ENCODE measurements at places on chromosomes 1 and 21.

DNA sequence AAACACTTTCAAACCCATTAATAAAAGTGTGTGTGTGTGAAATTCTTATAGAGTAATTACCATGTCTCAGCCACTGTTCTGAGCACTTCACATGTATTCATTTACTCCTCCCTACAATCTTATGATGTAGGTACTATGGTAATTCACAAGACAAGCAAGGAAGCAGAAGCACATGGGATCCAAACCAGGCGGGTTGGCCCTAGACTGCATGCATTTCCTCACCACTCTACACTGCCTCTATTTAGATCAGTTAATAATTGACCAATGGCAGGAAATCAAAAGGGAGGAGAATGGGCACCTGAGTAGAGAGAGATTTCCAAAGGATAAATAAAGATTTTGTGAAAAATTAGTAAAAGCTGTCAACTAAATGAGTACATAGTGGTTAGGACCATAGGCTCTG lies 15.7 kb downstream of the MAP3K21 start:
- DNase-seq, result no peak

- DNase-seq, result no peak
These were observed 82.6 kb downstream of the EVA1C start for GRCh38 chr21:32494934-32495709.

DNA sequence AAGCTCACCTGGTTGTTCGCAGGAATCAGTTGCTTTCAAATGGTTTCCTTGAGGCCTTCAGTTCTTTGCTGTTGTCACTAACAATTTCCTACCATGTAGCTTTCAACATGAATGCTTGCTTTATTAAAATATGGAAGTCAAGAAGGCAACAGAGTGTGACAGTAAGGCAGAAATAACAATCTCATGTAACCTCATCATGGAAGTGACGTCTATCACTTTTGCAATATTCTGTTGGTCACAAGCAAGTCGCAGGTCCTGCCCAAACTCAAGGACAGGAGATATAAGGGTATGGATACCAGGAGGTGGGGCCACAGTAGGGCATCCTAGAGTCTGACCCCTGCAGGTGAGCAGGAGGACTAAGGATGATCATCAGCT lies 296.8 kb upstream of the ZP4 start:
- DNase-seq, result no peak

DNA sequence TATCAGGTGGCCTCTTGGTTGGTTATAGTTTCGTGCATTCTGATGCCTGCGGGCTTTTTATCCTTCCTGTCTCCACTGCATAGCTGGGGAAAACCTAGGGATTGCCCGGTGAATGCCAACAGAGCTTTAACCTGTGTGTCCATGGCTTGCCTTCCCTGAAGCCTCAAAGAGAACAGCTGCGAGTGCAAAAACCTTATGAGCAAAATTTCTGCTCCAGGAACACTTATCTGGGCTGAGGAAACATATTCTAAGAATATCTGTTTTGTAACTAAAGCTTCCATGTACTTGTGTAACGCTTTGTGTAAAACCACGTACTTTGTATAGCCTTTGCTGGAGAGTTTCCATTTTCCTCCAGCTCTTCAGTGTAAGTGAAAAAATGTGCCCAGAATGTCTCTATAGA lies 7.2 kb downstream of the CNST start:
- no peak for DNase-seq

DNA sequence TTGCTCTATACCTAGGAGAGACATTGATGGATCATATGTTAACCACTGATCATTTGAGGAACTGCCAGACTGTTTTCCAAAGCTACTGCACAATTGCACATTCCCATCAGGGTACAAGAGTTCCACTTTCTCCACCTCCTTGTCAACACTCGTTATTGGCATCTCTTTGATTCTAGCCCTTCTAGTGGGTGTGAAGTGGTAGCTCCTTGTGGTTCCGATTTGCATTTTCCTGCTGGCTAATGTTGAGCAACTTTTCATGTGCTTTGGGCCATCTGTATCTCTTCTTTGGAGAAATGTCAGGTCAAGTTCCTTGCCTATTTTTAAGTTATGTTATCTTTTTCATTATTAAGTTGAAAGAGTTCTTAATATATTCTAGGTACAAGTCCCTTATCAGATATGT lies 90.1 kb downstream of the DMRTB1 start:
- DNase-seq, result no peak

DNA sequence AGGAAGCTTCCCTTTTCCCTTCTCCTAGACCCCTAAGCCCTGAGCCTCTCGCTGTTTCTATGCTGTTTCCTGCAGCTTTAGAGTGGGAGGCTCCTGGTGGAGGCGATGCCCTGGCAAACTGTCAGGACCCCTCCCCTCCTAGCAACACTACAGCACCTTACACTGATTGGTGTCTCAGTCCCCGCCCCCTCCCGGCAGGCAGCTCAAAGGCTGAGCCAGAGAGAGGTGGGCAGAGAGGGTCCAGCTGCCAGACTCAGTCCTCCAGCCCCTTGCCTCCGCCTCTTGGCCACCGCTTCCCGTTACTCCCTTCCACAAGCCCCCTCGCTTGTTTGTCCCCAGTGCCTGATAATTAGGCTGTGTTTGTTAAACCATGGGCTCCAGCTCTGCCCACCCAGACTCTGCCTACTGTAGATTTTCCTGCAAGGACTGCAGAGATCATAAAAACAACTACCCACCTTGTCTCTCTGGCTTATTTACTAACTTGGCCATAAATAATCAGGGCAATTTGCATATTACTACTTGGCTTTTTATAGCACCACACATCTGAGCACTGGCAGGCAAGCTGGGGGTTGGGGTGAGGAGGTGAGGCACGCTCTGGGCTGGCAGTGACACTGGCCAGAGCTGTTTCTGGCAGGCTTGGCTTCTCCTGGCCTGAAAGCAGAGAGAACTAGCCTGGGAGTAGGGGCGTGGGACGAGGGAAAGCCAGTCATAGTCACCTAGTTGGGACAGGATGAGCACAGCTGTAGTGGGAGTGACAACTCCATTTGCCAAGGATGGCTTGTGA lies 107.5 kb downstream of the CSMD2 start:
- DNase-seq, result no peak

GRCh38 chr21:34820051-34820450 lies 151.3 kb downstream of the CLIC6 start:
- DNase-seq, result no peak

DNA sequence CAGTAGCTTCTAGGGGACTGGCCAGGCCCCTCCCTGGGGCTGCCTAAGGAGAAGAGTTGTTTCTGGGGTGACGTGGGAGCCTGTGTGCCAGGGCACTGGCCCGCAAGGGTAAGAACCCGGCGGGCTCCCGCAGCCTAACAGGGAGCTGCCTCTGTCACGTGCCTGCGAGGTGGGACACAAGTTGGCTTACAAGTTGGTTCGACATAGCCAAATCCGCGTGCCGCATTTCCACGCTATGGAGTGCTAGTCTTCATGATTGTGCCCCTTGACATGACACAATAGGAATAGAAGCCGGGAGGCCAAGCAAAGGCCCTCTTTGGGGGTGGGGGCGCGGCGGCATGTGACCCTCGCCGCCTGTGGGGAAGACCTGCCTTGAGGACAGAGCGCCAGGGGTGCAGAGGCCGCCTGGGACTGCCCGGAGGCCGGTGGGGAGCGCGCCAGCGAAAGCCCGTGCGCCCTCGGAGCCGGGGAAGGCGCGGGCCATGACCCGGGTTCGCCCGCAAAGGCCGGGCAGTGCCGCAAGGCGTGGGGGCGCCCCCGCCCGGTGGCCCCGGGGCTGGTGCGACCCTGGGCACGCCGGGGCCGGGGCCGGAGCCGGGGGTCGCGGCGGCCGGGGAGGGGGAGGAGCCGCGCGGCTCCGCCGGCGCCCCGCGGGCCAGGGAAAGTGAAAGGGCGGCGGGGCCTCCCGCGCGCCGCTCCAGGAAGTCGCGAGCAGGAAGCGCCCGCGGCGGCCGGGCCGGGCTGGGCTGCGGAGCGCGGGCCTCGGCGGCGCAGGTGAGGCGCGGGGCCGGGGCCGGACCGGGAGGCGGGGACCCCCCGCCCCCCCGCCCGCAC lies at the start of gene SLC37A1:
TSS of gene SLC37A1 (plus strand) at position 702 of the 834 bp plus-strand sequence. CDS start 4,603 bp downstream, outside the sequence.
- peak; percentile 10 for DNase-seq

- no peak for DNase-seq
These were observed 53.0 kb downstream of the EPHB2 start for GRCh38 chr1:22763487-22764200.

- no peak for DNase-seq
These were observed 7.9 kb downstream of the RNU5D-1 start for GRCh38 chr1:44723064-44723463.

DNA sequence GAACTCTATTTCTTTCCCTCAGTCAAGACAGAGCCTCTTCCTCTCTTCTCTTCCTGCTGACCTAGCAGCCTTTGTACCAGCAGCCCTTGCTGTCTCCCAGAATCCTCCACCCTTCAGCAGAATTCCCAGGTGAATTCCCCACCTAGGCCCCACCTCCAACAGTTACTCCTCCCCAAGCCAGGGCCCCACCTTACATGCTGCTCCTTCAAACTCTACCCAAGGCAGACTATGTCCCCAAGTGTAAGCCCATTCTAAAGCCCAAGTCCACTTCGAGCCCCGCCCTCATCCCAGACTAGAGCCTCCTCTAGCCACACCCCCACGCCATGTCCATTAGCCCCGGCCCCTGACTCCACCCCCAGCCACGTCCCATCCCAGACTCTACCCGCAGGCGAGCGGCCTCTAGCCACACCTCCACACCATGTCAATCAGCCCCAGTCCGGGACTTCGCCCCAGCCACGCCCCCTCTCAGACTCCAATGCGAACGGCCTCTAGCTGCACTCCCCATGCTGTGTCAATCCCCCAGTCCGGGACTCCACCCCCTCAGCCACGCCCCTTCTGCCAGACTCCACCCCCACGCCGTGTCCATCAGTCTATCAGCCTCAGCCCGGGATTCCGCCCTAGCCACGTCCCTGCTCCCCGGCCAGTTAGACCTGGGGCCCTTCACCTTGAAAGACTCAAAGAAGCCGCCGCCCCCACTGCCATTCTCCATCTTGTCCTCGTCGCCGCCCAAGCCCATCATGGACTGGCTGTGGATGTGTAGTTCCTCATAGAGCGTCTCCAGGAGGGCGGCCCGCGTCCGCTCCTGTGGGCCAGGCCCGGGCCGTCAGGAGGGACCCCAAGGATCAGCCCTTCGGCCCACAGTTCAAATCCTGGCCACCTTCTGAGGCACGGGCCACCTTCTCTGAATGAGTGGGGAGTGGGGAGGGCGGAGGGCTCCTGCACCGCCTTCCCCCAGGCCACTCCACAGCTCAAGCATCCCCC lies 61.3 kb downstream of the RAP1GAP start:
- DNase-seq, result no peak

GRCh38 chr1:100188617-100189016 lies 10.6 kb upstream of the LRRC39 start:
- DNase-seq, result no peak

DNA sequence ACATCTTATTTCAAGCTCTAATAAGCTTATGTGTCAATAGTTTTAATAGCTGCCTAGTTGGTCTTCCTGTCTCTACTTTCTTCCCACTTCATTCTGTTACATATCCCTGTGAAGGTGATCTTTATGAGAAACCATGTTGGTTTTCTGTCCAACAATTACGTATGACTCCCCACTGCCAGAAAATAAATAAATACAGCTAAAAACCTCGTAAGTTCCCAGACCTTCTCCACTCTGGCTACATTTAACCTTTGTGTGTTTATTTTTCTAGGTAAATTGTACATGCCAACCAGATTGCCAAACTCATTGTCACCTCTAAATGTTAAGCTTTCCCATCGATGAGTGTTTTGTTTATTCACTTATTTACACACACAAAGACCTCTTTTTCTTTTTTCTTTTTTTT lies 147.2 kb downstream of the CRB1 start:
- no peak for DNase-seq

- no peak for DNase-seq
These were observed 70.7 kb downstream of the PRRX1 start for GRCh38 chr1:170734412-170735175.

DNA sequence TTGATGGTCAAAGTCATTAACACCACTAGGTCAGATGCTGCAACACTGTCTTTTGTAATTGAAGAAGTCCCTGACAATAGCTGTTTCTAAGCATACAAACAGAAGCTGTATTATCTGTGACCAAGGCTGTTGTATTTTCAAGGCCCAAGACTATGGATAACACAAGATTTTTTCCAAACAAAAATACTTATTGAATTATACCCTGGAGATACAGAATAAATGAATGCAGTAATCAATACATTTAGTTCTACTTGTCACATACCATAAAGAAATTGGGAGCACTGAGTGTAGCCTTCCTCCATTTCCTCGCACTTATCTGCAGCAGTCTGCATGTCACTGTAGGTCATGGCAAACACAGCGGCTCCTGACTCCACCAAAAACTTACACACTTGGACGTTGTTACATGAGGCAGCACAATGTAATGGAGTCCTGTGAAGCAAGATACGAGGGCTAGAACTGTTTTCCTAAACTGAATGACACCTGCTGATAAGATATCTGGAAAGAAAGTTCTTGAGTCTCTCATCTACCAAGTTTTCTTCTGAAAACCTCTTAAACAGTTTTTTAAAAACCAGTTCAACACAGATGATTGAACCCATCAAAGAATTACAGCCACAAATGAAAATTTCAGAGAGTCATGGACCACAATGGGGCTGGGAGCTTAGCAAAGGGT lies 56.9 kb downstream of the TP53BP2 start:
- no peak for DNase-seq

DNA sequence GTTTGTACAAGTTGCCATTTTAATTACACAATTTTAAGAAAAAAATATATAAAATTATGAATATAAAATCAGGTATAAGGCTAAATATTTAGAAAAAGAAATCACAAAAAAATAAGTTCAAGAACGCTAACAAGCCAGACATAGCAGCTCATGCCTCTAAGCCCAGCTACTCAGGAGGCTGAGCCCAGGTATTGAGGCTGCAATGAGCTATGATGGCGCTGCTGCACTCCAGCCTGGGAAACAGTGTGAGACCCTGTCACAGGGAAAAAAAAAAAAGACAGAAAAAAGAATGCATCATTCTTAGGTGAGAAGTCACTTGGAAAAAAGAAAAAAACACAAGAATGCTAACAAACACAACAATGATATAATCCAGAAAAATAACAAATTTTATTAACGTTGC lies 112.3 kb upstream of the PRDX6 start:
- no peak for DNase-seq
